NCI-H2029 treated with DMSO at 0.1 percent for 48 hours (cell line): ENCODE measurements at places on chromosomes 16 and 17.

DNA sequence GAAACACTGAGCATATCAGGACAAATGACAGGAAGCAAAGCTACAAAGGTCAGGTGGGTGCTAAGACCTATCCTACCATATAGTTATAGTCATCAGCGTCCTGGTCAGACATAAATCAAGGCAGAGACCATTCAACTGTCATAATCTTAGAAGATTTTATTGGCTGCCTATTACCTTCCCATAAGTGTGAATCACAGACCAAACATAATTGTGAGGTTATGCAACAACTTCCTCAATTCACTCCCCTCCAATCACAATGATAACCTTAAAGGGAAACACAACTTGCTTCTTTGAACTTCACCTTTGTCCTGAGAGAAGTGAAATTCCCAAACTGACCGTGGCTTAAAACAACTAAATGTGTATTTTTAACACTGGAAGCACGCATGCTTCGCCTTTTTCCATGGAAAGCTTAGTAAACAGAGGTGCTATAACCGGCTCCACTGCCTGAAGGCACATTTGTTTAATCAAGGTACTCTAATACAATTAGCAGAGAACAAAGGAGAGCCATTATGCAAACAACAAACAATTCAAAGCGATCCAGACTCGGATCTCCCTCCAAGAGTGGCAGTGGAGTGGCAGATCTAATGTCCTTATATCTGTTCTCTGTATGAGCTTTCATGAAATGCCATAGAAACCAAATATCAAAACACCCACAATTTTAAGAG is 84.9 kb downstream of the TMEM114 start:
- peak; percentile 91 for DNase-seq

GRCh38 chr17:68843522-68843921 is 111.7 kb downstream of the ABCA8 start:
- DNase-seq, result no peak

DNA sequence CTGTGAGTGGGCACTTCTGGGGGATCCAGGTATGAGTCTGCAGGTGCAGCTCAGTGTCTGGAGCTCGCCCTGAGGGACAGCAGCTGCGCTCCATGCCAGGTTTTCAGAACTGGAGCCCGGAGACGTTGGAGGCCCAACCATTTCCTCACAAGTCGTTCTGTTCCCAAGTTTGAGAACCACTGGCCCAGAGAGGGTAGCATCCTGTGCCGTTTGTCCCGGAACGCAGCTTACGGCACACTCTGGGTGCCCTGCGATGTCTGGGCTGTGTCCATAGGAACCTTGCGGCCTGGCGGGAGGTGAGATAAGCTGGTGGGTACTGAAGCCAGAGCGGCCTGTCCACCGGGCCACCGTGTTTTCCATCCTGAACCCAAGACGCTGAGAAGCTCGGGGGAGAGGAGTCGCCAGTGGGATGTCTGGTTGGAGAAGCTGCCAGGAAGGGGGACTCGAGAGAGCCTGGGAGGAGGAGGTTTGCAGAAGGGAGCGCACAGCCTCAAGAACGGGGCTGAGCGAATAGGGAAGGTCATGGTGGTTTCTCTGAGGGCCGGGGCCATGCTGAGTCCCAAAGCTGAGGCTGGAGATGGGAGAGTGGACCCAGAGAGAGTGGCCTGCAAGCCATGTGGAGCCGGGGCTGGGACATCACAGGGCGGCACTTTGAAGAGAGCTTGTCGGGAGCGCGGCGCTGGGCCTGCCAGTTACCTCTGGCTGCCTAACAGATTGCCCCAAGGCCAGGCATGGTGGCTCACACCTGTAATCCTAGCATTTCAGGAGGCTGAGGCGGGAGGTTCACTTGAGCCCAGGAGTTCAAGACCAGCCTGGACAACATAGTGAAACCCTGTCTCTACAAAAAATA is 211.0 kb upstream of the GSE1 start:
- DNase-seq, result no peak

GRCh38 chr16:17238285-17239028 is 232.3 kb downstream of the XYLT1 start:
- no peak for DNase-seq

DNA sequence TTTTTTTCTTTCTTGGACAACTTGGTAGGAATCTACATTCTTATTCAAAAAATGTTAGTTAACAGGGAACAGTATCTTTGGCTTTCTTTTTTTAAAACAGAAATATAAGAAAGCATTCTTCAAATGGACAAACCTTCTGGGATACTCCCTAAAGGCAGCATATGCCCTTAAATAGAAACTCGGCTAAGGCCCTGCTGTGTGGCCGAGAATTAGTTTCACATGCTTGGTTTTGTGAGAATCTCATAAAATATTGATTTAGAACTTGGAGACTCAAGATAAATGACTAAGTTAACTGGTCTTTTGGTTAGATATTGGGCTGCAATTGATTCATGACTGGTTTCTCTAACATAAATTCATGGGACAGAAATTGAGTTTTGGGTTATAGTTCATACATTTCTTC is 359.9 kb upstream of the XYLT1 start:
- no peak for DNase-seq

DNA sequence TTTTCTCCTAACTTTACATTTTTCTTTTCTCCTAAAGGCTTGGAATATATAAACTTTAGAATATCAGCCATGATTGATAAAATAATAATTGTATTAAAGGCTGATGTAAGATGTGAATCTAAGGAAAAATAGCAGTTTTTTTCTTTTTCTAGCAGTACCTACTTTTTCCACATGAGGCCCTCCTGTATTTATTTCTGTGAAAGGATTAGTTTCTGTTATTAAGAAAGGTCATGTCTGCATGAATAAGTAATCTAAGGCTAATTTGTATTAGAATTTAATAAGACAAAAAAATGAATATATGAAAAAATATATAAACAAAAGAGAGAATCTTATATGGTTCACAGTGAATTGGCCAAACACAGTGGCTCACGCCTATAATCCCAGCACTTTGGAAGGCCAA is 85.3 kb downstream of the STXBP4 start:
- no peak for DNase-seq

- peak; percentile 22 for DNase-seq
Measured at GRCh38 chr16:5633845-5634440, 536.3 kb upstream of the EEF2KMT start.

GRCh38 chr16:72199761-72200337 is 27.9 kb upstream of the PMFBP1 start:
- no peak for DNase-seq

- DNase-seq, result no peak
Measured at GRCh38 chr16:14098081-14098480, 27.0 kb downstream of the MRTFB start.

GRCh38 chr16:57862698-57863433 is 60.6 kb upstream of the KIFC3 start:
- DNase-seq, result no peak

DNA sequence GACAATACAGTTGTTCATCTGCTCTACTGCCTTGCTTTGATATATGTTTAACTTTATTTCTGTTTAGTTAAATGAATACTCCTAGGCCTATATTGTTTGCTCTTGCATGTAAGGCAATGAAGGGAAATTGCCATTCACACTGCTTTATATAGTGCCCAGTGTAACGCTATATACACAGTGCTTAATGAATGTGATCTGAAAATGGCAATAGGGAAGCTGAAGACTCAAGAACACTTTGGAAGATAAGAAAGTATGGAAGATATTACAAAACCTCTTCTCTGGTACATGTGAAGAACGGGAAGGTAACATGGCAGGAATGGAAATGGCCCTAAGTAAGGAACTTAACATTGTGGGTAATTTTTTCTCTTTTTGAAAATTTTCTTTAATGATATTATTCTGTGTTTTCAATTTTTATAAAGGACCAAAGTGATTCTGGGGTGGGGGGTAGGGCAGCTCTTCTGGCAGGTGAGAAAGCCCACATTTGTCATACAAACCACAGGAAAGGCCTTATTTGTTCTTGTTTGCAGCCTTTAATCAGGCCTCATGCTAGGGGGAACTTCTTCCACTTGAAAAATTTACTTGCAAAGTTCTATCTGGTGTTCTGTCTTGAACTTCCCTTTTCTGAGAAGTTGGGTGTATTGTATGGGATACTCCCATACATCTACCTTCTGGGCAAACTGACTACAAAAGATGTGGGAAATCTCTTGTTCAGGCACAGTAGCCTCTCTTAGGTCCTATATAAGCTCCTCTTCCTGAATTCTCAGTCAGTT is 100.8 kb upstream of the CORO6 start:
- DNase-seq, result no peak

GRCh38 chr16:29959293-29959692 is 2.6 kb upstream of the TMEM219 start:
- DNase-seq, result no peak

DNA sequence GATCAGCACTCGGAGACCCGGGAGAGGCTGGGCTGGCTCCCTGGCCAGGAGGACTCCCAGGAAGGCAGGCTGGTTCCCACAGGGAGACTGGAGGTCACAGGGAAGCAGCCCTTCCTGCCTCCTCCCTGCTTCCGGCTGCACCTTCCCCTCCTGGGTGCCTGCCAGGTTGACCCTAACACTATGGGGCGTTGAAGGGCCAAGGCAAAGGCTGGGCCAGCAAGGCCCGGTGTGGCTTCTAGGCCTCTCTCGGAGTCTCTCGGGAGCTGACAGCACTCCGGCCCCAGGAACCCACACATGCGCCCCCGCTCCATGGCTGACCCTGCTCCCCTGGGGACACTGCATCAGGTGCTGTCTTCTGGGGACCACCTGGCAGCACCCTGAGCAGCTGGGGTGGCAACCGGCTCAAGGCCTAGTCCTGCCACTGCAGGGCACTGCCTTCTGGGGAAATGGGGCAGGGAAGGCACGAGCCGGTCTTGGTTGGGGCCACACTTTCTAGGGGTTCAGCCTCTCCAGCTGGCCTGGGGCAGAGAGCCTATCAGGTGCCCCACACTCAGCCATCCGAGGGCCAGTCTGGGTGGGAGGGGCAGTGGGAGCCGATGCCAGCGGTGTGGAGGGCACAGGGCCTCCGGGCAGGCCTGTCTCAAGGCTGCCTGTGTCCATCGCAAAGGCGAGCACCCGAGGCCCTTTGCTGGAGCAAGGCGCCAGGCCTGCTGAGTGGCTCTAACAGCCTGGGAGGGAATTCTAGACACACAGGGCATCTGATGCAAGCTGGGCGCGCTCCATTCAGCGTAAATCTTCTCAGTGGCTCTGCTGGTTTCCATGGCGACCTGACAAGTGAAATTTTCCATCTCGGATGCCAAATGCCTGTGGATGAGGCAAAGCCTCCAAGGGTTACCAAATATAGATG is 5.6 kb upstream of the MTSS2 start:
- DNase-seq, result no peak

DNA sequence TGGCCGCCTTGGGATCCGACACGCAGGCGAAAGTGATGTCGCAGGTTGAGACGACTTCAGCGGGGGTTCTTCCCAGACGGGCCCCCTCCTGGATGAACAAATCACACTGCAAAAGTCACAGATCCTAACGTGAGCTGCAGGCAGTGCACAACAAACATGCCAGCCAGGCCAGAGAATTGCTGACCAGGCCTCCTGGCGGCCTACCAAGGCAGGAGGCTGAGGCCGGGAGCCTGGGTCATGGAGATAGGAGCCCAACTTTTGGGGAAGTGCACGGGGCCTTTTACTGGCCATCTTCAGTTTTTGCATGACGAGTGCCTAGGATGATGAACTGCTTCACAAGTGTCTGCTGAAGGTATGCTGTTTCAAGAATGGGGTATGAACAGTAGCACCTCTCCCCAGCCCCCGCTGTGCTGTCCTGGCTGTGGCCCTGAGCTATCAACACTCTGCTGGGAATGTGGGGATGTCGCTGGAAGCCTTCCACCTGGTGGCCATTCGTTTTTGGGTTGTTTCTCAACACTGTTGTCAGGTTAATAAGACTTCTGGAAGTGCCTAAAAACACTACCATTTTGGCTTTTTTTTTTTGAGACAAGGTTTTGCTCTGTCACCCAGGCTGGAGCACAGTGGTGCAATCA is 12.2 kb upstream of the ROGDI start:
- no peak for DNase-seq

GRCh38 chr17:27878776-27879562 is 14.2 kb downstream of the LYRM9 start:
- no peak for DNase-seq
